ENCODE measurements at places on chromosomes 3 and 15. TPM values are rescaled to one million over a fixed set of nuclear protein-coding genes. Genes with fewer than 3 reads are reported as not detected.

Gene NR2E3
- total RNA-seq = not detected

Gene HES1
- 59.5 TPM for total RNA-seq

Gene SLC7A14
- not detected for total RNA-seq

Gene ACOX2
- 41.3 TPM for total RNA-seq

Gene TNFAIP8L3
- 9.4 TPM for total RNA-seq

Gene HTR3E
- total RNA-seq = not detected

Gene PROS1
- 77.5 TPM for total RNA-seq

Gene NOX5
- 0.03 TPM for total RNA-seq

Gene PSMD6
- 62.8 TPM for total RNA-seq

Gene UROC1
- total RNA-seq = not detected

Gene SERINC4
- total RNA-seq = not detected

Gene GPR62
- 0.62 TPM for total RNA-seq

Gene SYNPR
- 8.2 TPM for total RNA-seq

All from right cardiac atrium (tissue), 5 donors.